MCF 10A (cell line): ENCODE measurements at places on chromosomes 1 and 21. TPM values are rescaled to one million over a fixed set of nuclear protein-coding genes. Genes with fewer than 3 reads are reported as not detected.

GRCh38 chr1:48055876-48056764 is 58.9 kb upstream of the TRABD2B start:
- no peak for DNase-seq

GRCh38 chr1:195617106-195617505 is 991.1 kb downstream of the KCNT2 start:
- DNase-seq: no peak

DNA sequence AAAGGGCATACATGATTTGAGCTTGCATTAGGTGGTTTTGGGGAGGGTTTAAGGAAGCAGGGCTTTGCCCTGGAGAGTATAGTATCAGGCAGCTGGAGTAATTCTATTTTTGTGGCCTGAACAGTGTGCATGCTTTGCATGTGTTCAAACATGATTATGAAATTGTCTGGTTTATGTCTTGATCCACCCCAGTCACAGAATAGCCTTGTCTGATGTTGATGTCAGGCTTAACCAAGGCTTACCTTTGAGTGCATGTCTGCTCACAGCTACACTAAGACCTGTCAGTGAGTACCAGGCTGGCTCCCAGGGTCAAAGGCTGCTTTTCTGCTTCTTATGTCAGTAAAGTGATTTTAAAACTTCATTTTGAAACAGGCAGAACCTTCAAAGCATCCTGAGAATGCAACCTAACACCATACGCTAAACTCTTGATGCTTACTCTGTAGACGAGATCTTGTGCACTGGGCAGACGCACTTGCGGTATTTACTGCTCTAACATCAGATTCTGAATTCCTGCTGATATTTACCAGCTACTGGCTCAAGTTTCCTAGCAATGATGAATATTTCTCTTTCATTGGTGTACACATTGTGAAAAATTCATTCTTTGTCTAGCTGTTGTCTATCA is 78.9 kb downstream of the MAP3K21 start:
- DNase-seq: no peak

DNA sequence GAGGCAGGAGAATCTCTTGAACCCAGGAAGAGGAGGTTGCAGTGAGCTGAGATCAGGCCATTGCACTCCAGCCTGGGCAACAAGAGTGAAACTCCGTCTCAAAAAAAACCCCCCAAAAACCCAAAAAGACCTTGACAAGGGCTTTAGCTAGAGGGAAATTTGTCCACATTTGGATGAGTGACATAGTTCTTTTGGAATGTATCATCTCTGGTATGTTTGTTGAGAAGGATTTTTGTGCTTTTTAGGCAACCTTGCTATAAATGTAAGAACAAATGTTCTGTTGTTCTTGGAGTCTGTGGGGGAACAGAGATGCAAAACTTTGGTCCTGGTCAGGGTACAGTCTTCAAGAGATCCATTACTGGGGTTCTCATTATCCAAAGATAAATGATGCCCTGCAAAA is 28.9 kb downstream of the INAVA start:
- DNase-seq: no peak

- DNase-seq: no peak
Measured at GRCh38 chr1:7048395-7048794, 263.1 kb downstream of the CAMTA1 start.

- peak; percentile 77 for DNase-seq
Measured at GRCh38 chr1:45012639-45013278, 705 bp downstream of the UROD start.

PIGK gene
- 22.9 TPM in 2 replicates for total RNA-seq

PPM1J gene
- total RNA-seq: 0.88 and 1.5 TPM in 2 replicates

DNAJC16 gene
- total RNA-seq: 17.2 and 26.5 TPM in 2 replicates
